Stimulated activated naive CD8-positive, alpha-beta T cell treated with anti-CD3 and anti-CD28 coated beads, Interleukin-15, amount 100 ng/mL, for 72 hours (primary cell): ENCODE measurements at places on chromosomes 3 and 15.

DNA sequence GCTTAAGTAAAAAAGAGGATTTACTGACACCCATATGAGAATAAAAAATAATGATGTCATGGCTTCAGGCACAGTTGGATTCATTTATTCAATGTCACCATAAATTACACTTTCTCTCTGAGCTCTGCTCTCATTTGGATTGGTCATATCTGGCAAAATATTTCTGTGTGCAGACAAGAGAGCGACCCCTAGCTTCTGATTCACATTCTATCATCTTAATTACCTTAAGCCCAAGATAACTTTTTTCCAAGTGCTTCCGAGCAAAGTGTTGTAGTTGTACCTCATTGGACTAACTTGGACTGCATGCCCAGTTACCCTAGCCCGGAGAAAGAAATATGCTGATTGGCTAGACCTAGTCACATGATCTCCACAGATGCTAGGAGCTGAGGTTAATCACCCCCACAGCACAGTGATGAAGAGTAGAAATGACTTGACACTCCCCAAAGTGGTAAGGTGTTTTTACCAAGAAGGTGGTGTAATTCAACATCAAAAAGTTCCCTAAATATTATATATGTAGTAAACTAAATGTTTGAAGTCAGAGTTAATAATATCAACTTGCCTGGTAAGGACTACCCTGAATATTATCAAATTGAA, 552.2 kb upstream of the SUCLG2 start:
- no peak for DNase-seq

- no peak for DNase-seq
Measured at GRCh38 chr3:99817047-99817436, 620 bp upstream of the CMSS1 start.

DNA sequence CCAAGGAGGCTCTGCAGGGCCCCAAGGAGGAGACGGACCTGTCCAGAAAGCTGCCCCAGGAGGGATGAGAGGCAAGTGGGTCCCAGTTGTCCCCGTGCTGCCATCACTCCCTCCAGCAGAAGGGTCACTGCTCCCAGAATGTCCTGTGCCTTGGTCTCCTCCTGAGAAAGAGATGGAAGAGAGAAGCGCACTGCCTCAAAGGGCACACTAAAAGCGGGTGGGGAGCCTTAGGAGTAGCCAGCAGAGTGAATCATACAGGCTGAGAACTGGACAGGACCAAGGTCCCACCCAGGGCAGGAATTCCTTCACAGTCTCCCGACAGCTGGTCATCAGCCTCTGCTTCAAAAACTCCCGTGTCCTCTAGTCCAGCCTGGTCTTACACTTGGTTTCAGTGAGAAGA, 4.6 kb downstream of the THPO start:
- no peak for DNase-seq

DNA sequence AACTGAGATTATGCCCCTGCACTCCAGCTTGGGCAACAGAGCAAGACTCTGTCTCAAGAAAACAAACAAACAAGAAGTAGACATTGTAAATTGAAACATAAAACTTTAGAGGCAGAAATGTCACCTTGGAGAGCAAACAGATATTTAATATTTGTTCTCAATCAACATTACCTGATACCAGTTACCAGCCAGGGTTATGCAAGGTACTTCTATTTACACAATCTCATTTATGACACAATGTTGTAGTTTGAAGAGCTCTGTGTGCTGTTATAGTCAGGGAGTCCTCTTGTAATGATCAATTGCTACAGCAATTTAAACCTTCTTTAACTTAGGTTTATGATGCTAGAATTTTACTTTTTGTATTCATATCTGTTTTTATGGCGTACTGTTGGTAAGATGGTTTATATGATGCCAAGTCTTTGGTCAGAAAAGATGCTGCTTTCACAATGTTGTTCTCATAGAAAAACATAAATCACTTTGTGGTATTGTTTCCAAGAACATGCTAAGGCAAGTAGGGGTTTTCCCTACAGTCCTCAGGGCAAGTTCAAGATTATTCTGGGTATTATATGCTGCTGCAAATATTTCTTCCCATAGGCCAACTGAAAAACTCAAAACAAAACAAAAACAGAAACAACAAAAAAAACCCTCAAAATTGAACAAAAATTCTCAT, 173.5 kb downstream of the TNIK start:
- DNase-seq: no peak

- no peak for DNase-seq
Measured at GRCh38 chr3:6825524-6825923, 35.4 kb upstream of the GRM7 start.

DNA sequence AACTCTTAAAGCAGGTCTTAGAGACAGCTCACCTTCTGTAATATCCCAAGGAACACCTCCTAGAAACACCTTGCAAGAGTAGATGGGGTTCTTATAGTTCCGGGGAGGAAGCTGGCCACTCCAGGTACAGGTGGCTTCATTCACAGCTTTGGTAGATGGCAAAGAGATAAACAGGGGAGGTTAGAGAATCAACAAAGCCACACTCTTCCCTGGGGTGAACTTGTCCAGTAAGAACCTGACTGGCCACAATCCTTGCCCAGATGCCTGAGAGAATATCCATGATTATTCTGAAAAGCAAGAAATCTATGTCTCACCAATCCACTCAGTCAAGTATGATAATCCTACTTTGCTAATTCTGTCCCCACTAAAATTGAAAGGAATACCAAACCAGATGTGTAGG, 13.6 kb upstream of the RPS17 start:
- no peak for DNase-seq

- DNase-seq: no peak
Measured at GRCh38 chr3:32709346-32709745, 24.4 kb downstream of the CNOT10 start.

GRCh38 chr3:189132231-189132671, 39.5 kb upstream of the TPRG1 start:
- peak; percentile 80 for DNase-seq

- no peak for DNase-seq
Measured at GRCh38 chr15:68145706-68146105, 59.4 kb downstream of the CALML4 start.
